ENCODE measurements at places on chromosomes 4 and X. TPM values are rescaled to one million over a fixed set of nuclear protein-coding genes. Genes with fewer than 3 reads are reported as not detected.

FGF5 gene
- total RNA-seq: not detected

RAI2 gene
- total RNA-seq: 0.15 TPM

RXFP1 gene
- not detected for total RNA-seq

- no peak overlapping the region for H3K27ac ChIP-seq
- H3K4me1 ChIP-seq: no peaks in the 10 kb centered on the region
- no peak for DNase-seq
These were observed 21.4 kb downstream of the LIAS start for GRCh38 chr4:39480251-39480650.

GRCh38 chrX:118652717-118653116, 74.7 kb upstream of the IL13RA1 start:
- no peak overlapping the region for H3K27ac ChIP-seq
- DNase-seq: no peak
- peaks cover 69% of the 10 kb centered on the region for H3K36me3 ChIP-seq
- H3K27me3 ChIP-seq: no peaks in the 10 kb centered on the region

- no peaks in the 10 kb centered on the region for H3K4me1 ChIP-seq
- no peaks in the 10 kb centered on the region for H3K36me3 ChIP-seq
- no peaks in the 10 kb centered on the region for H3K27me3 ChIP-seq
- DNase-seq: no peak
These were observed 173.8 kb downstream of the ADGRL3 start for GRCh38 chr4:61373901-61374440.

DNA sequence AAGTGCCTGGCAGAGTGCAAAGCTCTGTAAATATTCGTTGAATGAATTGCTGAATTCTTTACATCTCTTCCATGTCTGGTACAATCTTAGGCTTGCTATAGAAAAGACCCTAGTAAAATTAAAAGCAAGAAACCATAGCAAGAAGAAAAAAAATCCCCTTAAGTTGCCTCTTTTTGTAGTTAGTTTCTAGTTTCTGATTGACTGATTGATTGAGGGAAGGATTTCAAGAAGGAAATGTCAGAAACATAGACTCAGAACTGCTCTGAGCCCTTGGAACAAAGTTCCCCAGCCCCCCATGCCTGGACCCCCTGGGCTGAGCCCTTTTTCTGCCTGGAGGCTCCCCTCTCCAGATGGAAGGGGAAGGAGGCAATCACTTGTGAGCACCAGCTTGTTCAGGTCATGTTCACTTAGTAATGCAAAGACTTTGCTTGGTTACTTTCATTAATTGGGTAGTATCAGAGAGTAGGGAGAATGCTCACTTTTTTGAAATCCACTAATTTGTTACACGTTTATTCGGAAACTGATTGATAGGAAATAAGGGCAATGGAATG, 35.6 kb downstream of the DAPP1 start:
- H3K27ac ChIP-seq: peak overlapping the region; percentile 71
- no peak for DNase-seq
- H3K4me1 ChIP-seq: peaks cover 46% of the 10 kb centered on the region
- no peaks in the 10 kb centered on the region for H3K36me3 ChIP-seq
- peak overlapping the region; percentile 34 for H3K4me3 ChIP-seq
- no peaks in the 10 kb centered on the region for H3K27me3 ChIP-seq

Data from CD4-positive, CD25-positive, alpha-beta regulatory T cell (primary cell).